ENCODE measurements at places on chromosomes 2 and 18.
A peak's percentile ranks its signal among the peaks of the same experiment; 100 is the strongest.

- DNase-seq, result no peak
Observed at GRCh38 chr18:54140641-54141040, 83.8 kb downstream of the MBD2 start.

GRCh38 chr2:155836439-155836838, 496.1 kb downstream of the NR4A2 start:
- DNase-seq, result no peak

DNA sequence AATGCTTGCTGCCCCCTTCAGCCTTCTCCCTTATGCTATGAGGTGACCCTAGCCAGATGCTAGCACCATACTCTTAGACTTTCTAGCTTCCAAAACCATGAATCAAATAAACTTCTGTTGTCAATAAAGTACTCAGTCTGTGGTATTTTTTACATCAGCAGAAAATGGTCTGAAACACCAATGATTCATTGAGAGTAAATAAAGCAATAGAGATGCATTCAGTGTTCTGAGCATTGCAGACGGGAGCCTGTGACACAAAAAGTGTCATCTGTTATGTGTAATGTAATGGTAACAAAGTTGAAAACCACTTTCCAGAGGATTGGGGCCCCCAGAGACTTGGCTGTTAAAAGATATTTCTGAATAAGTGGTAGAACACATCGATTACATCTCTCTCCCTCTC, 758.0 kb upstream of the NRXN1 start:
- no peak for DNase-seq

GRCh38 chr2:182890305-182890704, 23.9 kb upstream of the FRZB start:
- no peak for DNase-seq

DNA sequence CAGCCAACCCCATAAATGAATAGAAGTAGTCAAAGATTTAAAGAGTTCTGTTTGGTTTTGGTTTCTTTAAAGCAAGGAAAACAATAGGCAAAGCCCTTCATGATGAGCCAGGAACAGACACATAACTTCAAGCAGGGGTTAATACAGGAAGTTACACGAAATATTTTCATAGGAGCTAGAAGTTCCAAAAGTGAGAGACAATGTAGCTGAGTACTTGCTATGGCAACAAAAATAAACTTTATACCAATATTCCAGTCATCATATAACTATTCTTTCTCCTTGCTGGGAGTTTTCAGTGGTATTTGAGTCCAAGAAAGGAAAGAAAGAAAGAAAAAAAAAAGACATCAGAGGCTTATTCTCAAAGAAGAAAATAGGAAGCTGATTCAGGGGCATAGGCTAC, 56.2 kb downstream of the COBLL1 start:
- DNase-seq, result no peak

DNA sequence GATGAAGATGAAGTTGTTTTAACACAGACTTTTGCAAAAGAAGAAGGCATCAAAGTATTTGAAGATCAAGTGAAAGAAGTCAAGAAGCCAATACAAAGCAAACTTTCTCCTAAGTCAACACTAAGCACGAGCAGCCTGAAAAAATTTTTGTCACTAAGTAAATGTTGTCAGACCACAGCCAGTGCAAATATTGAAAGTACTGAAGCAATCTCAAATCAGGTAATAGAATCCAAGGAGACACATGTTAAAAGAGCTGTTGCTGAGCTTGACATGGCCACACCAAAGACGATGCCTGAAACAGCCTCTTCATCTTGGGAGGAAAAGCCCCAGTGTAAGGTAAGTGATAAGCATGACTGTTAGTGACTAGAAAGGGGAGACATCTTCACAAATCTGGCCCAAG, 75.1 kb downstream of the FSIP2 start:
- no peak for DNase-seq

GRCh38 chr18:13054336-13054735, 63.2 kb downstream of the CEP192 start:
- no peak for DNase-seq

- DNase-seq, result no peak
Observed at GRCh38 chr2:136916131-136916530, 150.8 kb downstream of the THSD7B start.

GRCh38 chr2:54652540-54652939, 70.9 kb upstream of the EML6 start:
- DNase-seq, result no peak

GRCh38 chr2:52311862-52312261, 1279.9 kb upstream of the NRXN1 start:
- DNase-seq, result no peak

DNA sequence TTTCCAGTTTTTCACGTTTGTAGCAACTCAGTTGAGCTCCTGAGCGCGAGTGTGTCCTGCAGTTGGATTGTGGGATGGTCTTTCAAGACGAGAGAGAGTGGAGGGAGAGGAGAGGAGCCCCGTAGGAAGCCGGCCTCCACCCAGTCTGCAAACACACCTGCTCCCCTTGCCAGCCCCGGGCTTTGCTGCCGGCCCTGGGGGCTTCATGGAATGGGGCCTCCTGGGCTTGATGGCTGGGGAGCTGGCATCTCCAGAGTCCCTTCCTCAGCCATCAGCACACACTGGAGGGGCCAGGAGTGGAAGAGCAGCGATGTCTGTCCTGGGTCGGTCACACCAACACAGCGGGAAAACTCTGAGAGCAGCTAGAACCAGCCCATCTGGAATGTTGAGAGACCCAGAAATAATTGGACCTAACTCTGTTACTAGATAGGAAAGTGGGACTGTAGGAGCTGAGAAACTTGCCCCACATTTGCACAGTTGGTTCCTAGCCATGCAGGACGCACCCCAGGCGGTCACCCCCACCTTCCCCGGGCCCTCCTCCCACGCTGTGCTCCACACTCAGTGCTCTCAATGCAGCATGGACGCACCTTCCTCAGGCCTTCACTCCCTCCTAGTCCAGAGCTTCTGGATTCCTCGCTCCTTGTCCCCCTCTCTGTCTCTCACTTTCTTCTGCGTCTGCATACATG, 69.6 kb downstream of the PTGR3 start:
- DNase-seq, result no peak

DNA sequence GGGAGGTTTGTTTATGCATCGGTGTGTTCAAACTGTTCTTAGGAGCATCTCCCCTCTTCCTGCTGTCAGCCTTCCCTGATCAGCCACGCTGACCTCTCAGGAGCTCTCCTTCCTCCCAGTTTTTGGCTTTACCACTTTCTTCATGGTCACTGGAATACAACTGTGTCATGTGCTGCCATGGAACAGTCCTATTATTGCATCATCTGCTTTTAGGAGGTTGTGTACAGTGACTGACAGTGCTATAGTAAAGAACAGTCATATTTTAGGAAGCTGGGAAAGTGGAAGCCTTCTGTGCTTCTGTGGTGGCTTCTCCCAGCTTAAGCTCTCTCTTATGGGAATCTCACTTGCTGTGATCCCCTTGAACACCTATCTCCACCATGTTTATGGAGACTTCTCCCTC, 165.5 kb downstream of the TPGS2 start:
- DNase-seq, result no peak

DNA sequence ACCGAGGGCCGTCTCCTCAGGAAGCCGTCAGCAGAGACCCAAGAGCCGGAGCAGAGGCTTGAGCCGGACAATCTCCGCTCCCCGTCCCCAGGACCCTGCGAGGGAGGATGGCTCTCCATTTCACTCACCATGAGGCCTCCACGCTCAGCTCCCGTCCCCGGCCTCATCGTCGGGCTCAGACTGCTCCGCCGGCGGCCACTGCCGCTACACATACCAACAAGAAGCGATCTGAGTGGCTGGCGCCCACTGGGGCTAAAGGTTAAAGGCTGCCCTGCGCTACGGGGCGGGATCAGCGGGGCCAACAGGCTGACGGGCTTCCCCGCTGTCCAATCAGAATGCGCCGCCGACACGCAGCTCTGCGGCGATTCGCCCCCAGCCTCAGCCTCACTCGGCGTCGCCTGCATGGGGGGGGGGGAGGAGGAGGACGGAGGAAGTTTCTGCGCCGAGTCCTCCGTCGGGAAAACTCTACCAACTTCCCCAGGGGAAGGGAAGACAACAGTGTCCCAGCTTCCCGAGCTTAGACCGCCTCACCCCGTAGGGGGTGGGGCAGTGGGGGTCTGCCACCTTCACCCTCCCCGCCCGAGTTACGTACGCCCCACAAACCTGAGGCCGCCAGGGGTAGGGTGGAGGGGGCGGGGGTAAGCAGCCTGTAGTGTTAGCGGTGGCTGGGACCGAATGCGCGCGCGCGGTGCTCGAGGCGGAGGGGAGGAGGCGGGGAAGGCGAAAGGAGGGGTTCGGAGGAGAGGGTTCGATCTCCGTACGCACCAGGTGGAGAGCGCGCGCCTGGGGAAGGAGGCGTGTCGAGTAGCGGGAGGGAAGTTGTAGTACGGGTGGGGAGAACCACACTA, at the start of gene PRPF40A:
PRPF40A (minus strand) TSS at position 234 of the 848 bp plus-strand sequence; CDS start at position 212, 22 bp downstream.
- DNase-seq, result peak; percentile 100

- DNase-seq, result no peak
Observed at GRCh38 chr2:189483980-189484740, 42.9 kb downstream of the WDR75 start.

DNA sequence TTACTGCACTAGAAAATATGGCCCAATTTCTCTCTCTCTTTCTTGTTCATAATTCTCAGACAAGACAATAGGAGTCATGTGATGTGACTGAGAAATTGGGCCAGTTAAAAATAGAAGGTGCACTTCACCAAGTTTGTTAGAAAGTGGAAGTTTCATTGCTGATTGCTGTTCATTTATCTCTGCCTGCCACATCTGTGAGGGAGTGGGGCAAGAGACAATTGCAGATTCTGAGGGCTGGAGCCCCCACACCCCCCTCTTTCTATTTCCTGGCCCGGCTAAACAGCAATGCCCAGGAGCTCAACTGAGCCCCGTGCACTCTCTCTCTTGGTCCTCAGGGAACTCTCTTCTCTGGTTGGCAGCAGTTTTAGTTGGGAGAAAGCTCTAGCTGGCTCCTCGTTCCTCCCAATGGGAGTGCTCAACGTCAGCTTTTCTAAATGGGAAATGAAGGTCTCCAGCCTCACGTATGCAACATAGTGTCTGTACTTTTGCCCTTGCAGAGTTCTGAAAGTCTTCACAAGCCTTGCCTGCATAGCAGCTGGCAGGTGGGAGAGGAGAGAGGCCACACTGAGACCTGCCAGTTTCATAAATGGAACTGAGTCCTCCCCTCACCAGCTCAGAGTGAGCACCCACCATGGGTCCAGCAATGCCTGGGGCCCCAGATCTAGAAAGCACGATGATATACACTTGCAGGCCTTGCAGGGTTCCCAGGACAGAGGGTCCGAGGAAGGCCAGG, 115.7 kb downstream of the MYCN start:
- no peak for DNase-seq

- DNase-seq, result no peak
Observed at GRCh38 chr18:48776156-48776555, 174.6 kb downstream of the SMAD7 start.

GRCh38 chr2:175836361-175836760, 165.7 kb downstream of the LNPK start:
- DNase-seq, result no peak

- DNase-seq, result no peak
Observed at GRCh38 chr2:16700551-16701259, 35.1 kb upstream of the CYRIA start.

- peak; percentile 99 for DNase-seq
Observed at GRCh38 chr2:241224018-241224850, 35.8 kb downstream of the ANO7 start.

DNA sequence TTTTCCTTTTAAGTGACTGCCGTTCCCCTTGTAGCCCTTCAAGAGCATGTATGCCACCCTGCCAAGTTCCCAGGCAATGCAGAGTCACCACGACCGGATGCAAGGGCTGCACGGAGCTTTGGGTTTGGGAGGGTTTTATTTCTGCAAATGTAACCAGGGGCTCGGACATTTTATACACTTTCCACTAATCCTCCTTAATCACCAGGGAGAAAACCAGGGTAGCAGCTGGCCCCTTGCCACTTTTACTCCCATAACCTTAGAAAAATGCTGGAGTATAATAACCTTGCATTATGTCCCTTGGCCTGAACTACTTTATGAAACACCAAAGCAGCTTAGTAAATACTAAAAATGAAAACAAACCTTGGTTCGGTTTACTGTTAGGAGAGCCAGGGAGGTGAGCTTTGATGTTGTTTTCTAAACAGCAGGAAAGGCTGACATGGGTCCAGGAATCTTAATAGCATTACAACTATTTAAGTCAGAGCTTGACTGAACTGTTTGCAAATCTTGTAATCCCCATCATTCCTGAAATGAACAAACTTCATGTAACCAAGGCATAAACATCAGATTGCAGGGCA, 152.8 kb upstream of the RIOK3 start:
- DNase-seq, result no peak

- peak; percentile 78 for DNase-seq
Observed at GRCh38 chr2:15763106-15763821, 171.6 kb downstream of the DDX1 start.

- no peak for DNase-seq
Observed at GRCh38 chr2:176642074-176642473, 372.8 kb downstream of the MTX2 start.

DNA sequence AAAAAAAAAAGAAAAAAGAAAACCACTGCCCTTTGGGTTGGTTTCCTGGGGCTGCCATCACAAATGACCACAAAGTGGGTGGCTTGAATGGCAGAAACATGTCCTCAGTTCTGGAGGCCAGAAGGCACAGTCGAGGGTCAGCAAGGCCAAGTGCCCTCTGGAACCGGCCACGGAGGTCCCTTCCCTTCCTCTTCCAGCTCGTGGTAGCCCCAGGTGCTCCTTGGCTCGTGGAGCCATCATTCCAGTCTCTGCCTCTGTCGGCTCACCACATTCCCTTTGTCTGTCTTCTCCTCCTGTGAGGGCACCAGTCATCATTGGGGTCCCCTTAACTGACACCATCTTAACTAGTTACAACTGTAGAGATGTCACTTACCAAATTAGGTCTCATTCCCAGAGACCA, 8.5 kb upstream of the NFATC1 start:
- no peak for DNase-seq

DNA sequence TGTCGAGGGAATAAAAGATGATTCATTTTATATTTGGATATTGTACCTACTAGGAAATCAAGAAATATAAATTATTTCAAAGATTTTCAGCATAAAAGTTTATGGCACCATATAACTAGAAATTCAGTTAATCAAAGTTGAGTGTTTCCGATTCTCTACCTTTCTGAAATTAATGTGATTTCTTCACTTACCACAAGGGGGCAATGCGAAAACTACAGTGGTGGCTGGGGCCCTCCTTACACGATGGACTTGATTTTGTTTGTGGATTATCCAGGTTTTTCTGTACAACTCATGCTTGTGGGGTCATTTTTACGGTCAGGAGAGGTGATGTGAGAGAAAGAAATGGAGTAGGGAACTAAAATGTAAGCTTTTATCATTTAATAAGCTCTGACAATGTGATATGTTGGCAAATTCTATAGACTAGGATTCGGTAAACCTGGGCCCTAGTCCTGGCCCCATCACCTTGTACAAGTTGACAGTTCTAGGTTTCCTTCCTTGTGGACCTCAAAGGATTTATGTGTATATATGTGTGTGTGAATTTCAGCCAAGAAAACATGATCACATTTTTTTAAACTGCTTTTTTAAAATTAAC, 47.6 kb downstream of the G6PC2 start:
- DNase-seq, result no peak
